ENCODE measurements at places on chromosomes 7 and 10. TPM values are rescaled to one million over a fixed set of nuclear protein-coding genes. Genes with fewer than 3 reads are reported as not detected.

GRCh38 chr10:60495338-60496055, 105.8 kb upstream of the ANK3 start:
- no peak for DNase-seq

DNA sequence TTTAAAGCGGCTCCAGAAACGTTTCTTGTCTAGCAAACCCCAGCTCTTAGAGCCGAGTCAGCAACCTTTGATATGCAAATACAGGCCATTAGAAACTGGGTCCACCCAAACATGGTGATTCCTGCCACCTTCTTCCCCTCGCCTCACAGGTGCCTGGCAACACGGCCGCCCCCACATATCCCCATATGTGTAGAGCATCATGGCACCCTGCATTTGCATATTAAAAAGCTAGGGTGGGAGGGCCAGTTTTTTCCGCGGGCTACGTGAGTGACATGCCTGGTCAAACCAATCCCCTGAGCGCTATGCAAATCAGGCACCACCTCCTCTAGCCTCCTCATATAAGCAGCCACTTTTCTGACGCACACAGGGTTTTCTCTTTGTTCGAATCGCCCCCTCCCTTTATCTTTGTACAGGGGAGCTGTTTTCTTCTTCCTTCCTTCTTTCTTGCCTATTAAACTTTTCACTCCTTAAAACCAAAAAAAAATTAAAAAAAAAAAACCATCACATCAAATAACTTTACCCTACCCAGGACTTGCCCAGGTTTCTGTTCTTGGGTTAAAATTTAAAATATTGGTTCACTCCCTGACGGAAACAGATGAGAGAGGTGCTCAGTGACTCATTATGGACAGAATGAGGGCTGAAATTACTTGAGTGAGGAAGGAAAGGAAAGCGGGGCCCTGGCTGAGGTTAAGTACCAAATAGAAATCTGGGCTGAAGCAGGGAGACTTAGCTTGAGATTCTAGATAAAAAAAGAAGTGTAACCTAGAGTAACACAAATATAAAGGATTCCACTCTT, 59.8 kb downstream of the COA1 start:
- peak; percentile 81 for DNase-seq

DNA sequence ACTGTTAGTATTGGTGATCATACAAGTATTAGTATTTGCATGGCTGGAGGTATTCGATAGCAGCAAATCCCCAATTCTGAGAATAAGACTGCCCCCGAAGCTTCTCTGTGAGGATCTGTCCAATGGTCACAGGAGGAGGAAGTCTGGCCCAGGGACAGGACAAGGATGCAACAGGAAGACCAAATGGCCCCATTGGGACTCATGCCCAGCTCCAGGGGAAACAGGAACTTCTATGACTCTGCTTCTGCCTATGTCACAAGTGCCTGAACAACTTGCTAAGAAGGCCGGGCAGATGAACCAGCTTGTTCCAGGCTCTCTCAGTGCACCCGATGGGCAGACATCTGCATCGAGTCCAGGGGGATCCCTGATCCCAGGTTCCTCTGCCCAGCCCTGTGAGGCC, 172.0 kb upstream of the GRB10 start:
- DNase-seq = no peak

DNA sequence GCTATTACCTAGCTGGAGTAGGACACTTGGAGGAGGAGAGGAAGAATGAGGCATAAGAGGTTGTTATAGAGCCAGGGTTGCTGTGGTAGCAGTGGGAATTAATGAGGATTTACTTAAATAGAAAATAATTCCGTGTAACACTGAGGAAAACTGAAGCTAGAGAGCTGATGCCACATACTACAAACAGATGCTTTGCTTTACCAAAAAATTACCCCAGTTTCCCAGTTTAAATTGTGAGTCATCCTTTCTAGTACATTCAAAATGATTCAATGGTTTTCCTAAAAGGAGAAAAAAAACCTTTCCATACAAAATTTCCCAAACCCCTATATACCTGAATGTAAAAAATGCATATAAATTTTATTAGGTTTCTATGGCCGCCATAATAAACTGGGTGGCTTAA, 58.3 kb downstream of the ZNF518A start:
- no peak for DNase-seq

GRCh38 chr7:43111630-43112458, 603 bp upstream of the HECW1 start:
- no peak for DNase-seq

DNA sequence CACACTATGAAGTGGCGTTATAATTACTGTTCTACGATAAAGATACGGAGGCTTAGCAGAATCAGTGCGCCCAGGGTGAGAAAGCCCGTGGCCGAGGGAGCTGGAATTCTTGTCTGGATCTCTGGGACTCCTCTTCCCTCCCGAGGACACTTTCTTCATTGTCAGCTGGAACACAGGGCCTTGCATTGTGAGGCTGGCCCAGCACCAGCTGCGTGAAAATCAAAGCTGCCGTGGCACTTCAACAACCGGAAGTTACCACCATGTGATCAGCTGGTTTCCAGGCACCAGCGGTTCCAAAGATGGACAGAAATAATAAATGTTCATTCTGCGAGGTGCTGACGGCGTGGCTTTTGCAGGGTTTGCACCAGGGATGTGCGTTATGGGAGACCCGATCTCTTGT, 234.0 kb upstream of the PITRM1 start:
- no peak for DNase-seq

GRCh38 chr7:78149787-78150186, 351.2 kb downstream of the PHTF2 start:
- no peak for DNase-seq

DNA sequence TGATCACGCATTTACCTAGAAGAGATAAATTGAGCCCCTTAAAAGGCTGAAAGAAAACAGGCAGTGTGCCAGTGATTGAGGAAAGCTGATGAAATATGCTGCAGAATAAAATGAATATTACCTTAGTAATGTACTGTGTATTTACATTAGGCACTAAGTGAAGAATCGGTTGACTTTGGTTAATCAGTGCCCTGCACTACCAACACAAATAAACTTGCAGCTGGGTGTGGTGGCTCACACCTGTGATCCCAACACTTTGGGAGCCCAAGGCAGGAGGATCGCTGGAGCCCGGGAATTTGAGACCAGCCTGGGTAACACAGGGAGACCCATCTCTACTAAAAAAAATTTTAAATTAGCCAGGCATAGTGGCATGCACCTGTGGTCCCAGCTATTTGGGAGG, 148.3 kb upstream of the TCF7L2 start:
- DNase-seq = no peak

DNA sequence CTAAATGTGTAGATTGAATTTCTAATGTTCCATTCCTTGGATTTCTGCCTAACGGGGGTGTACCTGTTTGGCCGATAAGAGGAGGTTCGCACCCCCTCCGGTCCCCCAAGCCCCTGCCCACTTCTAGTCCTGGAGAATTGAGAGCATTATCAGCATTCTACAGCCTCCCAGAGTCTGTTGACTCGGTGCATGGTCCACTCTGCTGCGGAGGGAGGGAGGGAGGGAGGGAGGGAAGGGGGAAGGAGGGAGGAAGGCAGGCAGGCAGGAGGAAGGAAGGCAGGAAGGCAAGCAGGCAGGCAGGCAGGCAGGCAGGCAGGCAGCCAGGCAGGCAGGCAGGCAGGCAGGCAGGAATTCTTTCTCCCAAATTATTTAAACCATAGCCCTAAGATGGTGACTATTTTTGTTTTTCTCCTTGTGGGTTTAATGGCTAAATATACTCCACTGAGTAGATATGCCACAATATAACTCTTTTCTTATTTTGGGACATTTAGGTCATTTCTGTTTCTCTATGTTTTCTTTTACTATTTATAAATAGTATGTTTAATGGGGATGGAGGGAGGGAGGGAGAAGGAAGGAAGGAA, 69.5 kb upstream of the CHST15 start:
- DNase-seq = no peak

GRCh38 chr10:2978111-2978510, 89.2 kb upstream of the PFKP start:
- peak; percentile 78 for DNase-seq

- DNase-seq = peak; percentile 81
These were observed 108.0 kb downstream of the GRK5 start for GRCh38 chr10:119315128-119316001.

DNA sequence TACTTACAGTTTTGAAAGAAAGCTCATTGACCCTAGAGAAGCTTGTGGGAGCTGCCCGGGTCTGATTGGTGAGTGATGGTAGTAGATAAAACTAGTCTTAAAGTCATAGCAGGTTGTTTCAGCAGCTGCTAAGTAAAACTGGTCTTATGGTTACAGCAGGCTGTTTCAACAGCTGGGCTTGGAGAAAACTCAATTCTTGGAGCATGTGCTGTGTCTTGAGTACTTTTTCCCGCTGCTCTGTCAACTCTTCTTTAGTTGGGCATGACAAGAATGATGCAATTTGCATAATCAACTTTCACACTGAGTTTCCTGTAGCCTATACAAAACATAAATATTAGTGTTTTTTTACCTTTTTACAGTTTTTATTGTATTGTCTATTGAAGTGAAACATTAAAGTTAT, 707.9 kb downstream of the AUTS2 start:
- no peak for DNase-seq

DNA sequence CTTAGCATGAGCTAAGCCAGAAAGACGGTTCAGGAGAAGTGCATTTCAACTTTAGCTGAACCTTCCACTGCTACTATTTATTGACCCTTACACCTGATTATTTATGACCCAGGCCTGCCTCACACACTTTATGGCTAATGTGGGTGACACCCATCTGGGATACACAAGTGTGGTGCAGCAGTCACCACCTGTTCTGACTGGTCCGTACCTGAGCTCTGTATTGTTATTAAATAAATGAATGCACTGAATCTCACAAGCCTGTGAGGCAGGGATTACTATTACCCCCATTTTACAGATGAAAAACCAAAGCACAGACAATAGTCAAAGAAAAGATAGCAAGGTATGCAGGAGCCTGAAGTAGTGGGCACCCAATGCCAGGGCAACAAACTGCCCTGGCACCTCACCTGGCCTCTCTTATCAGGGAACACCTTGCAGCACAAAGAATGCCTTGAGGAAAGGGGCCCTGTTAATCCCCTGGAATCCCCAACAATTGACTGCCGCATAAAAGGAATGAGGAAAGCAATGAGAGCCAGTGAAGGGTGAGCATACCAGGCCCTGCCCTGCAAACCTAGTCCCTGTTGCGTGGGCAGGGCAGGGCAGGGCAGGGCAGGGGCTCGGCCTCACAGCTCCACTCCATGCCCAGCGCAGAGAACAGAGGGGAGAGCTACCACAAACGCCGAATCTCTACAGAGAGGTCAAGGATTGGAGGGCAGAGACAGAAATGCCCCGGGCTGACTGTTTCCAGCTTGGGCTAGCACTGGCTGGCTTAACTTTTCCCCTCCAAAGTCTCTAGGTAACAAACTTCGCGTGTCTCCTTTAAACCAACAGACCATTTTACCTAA, 1.3 kb downstream of the ANXA11 start:
- peak; percentile 37 for DNase-seq

DNA sequence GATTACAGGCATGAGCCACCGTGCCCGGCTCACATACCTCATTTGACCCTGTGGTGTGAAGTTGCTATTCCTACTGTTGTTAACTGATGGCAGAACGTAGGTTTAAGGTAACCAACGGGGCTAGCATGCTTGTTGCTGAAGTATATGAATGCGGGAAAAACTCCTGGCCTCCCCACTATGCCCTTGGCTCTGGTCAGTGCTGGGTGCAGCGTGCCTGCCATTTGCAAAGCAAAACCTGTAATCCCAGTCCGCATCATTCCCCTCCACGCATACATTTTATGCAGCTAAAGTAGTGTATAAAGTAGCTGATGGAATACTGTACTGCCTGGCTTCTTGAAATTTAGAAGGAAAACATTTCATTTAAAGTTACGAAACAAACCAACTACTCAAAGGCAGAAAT, 273.3 kb downstream of the SDK1 start:
- DNase-seq = no peak

GRCh38 chr7:126776498-126776897, 476.2 kb downstream of the GRM8 start:
- DNase-seq = no peak

- DNase-seq = no peak
These were observed 1109.2 kb downstream of the GATA3 start for GRCh38 chr10:9163699-9164098.

DNA sequence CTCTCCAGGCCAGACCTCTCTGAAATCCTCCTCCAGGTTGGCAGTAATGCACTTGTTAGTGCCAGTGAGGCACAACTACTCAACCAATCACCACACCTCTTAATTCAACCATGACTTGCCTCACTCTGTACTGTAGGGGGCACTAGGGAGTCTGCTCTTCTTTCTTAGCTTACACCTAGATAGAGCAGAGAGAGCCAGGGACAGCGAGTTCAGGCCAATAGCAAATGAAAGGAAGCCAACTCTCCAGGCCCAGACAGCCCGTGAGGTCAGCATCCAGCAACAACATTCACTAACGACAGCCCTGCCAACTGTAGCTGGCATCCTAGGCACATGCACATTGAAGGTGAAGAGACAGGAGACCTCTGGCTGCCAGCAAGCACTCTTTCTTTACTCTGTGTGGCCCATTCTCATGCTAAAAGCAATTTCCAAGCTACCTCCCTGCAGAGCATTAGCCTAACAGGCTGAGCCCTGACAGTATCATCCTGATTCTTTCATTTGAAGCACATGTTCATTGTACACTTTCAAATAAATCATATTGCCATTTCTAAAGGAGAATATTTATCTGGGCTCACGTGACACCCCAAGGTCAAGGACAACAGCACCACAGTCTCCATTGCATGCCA, 136.3 kb downstream of the DPY19L1 start:
- no peak for DNase-seq

DNA sequence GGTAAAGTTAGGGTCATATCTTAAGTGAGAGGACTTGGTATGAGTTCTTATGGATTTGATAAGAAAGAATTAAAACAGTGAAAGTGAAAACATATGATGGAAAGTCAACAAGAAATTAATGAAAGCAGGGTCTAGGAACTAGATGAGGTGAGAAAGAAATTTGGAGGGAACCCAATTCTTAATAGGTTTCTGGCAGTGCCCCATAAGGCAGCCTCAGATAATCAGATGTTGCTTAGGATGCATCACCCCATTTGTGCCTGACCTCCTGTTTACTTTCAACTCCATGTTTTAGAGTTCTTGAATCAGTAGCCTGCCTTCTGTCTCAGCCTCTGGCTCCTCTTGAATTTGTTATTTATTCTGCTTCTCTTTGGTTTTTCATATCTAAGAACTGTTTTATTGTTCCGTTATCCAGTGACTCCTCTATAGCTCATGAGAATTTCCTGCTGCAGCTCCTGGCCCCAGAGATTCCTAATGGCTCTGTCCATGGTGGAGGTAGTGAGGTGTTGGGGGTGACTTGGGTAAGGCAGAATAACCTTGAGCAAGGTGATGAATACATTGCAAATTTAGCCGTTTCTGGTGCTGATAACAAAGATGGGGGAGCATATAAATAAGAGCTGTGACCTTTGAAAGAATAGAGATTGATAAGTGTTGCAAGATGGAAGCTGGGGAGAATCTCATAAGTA, 17.6 kb downstream of the ITGB8 start:
- DNase-seq = no peak

OPTN gene
- total RNA-seq = 33.1 TPM

HOXA6 gene
- total RNA-seq = 0.96 TPM

GLI3 gene
- total RNA-seq = 1.8 TPM

Data from Caki2 (cell line).